ENCODE measurements at places on chromosomes 1 and 21.

DNA sequence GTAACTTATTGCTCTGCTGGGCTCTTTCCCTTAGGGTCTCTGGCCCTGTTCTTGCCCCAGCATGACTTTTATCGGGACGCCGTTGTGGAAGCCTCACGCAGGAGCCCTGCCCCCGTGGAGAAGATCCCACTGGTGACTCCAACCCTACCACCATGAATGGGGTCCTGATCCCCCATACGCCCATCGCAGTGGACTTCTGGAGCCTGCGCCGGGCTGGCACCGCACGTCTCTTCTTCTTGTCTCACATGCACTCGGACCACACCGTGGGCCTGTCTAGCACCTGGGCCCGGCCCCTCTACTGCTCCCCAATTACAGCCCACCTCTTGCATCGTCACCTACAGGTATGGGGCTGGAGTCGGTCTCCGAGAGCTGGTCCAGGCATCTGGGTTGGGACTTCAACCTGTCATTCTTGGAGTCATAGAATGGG, 322 bp downstream of the DCLRE1B start:
- no peak for DNase-seq

GRCh38 chr1:24605534-24606295, 37.4 kb upstream of the SRRM1 start:
- no peak for DNase-seq

DNA sequence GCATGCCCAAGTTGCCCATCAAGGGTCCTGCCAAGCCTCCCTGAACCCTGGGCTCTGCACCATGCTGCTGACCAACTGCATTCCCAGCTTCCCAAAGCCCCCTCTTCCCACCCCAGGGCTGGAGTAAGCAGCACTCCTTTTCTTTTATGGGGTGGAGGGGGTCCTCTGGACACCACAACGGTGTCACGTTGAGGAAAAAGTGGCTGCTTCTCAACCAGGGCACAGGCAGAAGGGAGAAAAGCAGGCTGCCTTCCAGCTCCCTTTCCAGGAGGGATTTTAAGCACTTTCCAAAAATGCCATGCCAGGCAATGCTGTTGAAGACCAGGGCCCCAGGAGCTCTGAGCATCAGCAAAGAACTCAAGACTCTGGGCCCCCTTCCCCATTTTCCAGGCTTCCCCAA, 691 bp downstream of the RIMS3 start:
- no peak for DNase-seq

DNA sequence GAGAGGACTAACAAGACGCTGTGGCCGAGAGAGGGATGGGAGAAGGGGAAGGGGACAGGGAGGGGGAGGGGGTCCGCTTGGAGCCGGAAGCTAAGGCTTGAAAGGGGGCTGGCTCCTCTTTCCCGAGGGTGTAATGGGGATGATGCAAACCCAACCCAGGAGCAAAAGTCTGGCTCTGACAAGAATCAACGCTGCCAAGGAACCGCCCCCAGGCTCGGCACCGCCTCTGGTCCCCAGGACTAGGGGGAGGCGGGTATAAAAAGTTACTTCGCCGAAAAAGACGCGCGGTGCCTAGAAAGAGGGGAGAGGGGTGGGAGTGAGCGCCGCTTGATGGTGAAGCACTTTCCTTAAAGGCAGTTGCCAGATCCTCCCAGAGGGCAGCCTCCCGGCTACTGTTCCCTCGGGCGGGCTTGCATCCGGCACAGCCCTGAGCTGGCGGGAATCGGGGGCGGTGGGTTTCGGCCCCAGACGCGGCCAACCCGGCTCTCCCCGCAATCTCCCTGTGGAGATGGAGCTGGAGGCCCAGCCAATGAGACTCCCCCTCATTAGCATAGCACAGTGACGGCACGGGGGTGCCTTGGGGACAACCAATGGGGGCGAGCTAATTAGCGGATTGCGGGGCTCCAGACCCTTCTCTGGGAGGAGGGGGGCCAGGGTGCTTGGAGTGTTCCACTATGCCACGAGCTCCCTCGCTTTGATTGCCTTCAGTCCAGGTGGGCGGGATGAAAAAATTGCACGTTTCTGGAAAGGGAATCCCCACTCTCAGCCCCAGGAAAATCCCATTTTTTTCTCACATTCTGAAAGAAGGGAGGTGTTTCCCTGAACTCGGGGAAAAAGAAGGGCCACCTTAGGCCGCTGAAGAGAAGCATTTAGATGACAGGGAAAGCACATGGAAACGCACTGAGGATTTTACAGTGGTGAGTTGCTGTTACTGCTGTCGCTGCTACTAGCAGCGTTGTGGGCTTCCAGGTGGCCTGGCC, at the start of gene KCNT2:
KCNT2 (minus strand) TSS at position 51 of the 980 bp plus-strand sequence. CDS start 131 bp downstream, outside the sequence.
- DNase-seq = peak; percentile 75

All from heart left ventricle (tissue), 16 donors.